ENCODE measurements at places on chromosomes 12 and 14.

GRCh38 chr14:25522116-25522515 lies 472.2 kb upstream of the STXBP6 start:
- no peak for DNase-seq

DNA sequence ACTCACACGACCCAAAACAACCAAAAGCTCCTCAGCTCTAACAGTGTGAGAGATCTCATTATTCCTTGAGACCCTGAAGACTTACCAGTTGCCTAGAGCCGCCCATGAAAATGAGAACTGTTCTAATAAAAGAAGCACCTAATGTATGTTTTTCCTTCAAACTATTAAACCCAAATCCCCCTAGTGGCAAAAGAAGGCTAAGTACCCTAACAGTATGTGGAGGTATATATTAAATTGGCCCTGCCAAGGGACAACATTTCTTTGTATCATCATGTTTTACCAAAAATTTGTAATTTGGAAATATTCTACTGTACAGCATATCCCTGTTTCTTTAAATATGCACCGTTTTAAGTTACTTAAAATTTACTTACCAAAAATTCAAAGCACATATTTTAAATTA lies 38.0 kb upstream of the PPFIA2 start:
- peak; percentile 34 for DNase-seq

- no peak for DNase-seq
These were observed 45.0 kb downstream of the ACTN1 start for GRCh38 chr14:68934066-68934465.

DNA sequence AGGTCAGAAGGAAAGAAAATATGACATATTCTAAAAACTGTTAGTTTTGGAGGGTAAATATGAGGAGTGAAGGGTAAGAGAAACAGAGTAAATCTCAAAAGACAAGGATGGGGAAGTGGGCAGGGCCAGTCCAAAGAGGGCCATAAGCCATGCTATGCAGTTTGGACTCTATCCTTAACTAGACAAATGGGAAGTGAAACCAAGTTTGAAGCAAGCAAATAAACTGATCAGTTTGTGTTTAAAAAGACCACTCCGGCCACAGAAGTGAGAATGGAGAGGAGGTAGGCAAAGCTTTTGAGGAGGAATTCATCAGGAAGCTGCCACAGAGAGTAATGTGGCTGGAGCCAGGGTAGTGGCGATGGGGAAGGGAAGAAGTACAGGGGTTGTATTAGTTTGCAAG lies 37.5 kb upstream of the DAAM1 start:
- no peak for DNase-seq

Measured in fibroblast of mammary gland (primary cell).